ENCODE measurements at places on chromosomes 1 and 21. TPM values are rescaled to one million over a fixed set of nuclear protein-coding genes. Genes with fewer than 3 reads are reported as not detected.

DNA sequence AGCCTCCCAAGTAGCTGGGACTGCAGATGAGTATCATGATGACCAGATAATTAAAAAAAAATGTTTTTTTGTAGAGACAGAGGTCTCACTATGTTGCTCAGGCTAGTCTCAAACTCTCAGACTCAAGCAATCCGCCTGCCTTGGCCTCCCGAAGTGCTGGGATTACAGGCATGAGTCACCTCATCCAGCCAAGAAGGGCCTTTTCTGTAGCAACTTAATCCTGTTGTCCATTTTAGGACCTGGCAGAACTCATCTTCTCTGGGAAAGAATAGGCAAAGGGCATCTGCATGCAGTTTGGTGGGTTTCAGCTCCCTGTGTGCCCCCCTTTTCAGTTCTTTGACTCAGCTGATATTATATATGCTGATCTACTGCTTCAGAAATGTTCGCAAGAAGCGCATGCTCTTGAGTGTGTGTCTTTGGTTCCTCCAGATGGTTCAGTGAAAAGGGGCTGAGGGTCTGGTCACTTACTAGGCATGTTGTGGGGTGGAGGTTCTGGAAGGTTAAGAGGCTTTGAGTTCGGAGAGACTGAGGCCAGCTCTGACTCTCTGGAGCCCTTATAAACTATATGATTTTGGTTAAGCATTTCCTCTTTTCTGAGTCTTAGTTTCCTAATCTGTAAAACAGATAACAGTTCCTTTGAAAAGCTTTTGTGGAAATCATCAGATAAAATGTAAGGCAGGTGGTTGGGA lies 19.4 kb upstream of the SRSF4 start:
- DNase-seq = no peak

- no peak for DNase-seq
Observed at GRCh38 chr1:210233216-210233494, 559 bp downstream of the SERTAD4 start.

DNA sequence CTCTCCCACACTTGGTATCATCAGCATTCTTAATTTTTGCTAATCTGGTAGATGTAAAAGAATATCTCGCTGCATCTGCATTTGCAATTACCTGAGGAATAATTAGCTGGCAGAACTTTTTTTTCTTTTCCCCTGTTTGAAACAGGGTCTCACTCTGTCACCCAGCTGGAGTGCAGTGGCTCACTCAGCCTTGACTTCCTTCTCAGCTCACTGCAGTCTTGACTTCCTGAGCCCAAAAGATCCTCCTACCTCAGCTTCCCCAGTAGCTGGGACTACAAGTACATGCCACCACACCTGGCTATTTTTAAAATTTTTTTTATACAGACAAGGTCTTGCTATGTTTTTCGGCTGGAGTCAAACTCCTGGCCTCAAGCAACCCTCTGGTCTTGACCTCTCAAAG lies 35.4 kb upstream of the ENAH start:
- no peak for DNase-seq

- DNase-seq = no peak
Observed at GRCh38 chr21:19590044-19590443, 1186.5 kb upstream of the TMPRSS15 start.

DNA sequence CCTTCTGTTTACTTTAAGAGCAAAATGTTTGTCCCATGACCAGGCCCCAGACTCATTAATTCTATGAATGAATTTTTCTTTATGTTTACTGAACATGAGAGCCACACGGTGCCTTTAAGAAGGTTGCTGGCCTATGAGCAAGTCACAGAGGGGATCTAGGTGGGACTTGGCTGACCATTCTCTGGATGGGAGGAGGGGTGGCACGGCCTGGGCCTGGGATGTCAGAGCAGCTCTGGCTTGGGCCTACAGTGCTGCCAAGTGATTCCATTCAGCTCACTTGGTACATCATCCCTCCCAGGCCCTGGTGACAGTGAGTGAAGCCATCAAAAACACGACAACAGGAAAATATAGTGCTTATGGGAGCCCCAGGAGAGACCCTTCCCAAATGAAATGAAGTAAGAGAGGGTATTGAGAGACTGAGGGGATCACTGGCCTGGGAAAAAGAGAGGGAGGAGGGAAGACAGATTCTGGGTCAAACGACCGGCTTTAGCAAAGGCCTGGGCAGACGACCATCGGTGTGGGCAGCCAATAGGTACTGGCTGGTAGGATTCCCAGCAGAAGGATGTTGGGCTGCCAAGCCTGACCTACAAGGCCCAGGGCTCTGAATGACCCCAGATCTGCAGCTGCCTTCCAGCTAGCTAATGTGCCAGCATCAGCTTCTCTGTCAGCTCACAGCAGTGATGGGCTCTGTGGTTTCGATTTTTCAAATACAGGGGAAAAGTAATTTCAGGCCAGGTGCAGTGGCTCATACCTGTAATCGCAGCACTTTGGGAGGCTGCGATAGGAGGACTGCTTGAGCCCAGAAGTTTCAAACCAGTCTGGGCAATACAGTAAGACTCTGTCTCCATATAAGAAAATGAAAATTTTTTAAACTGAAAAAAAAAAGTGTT lies 3.3 kb downstream of the TMEM53 start:
- no peak for DNase-seq

- no peak for DNase-seq
Observed at GRCh38 chr1:86841116-86841515, 72.8 kb downstream of the SELENOF start.

- DNase-seq = no peak
Observed at GRCh38 chr1:167554028-167554779, 642 bp upstream of the CREG1 start.

GRCh38 chr1:58722414-58722813 lies 22.6 kb upstream of the MYSM1 start:
- DNase-seq = no peak

GRCh38 chr1:8359617-8360481 lies 41.9 kb downstream of the SLC45A1 start:
- DNase-seq = no peak

GRCh38 chr1:109383087-109383779 lies 14.5 kb downstream of the SORT1 start:
- DNase-seq = no peak

GRCh38 chr1:192439373-192440025 lies 122.7 kb downstream of the RGS21 start:
- DNase-seq = no peak

DNA sequence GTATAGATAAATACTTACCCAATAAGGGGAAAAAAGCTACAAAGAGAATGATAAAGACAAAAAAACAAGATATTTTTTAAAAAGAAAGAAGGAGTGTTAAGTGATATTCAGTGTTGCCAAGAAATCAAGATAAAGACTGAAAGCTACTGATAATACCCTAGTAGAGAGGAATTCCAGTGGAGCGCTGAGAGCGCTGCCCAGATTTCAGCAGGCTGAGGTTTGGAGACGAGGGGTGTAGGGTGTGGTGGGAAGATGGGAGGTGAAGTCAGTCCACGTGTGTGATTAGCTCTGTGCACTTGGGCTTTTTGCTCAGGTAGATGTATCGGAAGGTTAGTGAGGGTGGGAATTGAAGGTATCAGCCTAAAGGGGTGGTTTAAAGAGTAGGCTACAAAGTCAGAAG lies 47.8 kb downstream of the FMN2 start:
- no peak for DNase-seq

DNA sequence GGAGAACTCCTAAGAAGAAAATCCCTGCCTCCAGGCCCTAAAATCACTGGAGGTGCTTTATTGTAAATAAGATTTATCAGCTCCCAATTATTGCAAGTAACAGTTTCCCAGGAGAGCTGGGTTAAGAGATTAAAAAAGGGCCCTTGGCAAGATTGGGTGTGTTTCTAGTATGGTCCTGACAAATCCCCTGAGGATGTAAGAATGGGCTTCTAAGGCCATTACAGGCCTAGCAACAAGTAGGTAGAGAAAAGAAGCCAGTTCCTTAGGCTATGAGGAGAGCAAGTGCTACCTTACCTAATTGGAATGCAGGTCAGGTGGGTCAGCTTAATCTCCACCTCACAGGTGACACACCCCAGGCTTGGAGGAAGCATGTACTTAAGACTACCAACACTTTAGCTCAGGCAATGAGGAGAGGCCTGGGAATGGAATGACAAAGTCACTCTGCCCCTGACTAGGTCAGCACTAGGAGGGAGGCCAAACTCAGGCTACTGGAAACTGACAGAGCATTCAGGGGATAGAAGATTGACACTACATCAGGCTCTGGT lies 6.8 kb upstream of the OTUD7B start:
- DNase-seq = no peak

DNA sequence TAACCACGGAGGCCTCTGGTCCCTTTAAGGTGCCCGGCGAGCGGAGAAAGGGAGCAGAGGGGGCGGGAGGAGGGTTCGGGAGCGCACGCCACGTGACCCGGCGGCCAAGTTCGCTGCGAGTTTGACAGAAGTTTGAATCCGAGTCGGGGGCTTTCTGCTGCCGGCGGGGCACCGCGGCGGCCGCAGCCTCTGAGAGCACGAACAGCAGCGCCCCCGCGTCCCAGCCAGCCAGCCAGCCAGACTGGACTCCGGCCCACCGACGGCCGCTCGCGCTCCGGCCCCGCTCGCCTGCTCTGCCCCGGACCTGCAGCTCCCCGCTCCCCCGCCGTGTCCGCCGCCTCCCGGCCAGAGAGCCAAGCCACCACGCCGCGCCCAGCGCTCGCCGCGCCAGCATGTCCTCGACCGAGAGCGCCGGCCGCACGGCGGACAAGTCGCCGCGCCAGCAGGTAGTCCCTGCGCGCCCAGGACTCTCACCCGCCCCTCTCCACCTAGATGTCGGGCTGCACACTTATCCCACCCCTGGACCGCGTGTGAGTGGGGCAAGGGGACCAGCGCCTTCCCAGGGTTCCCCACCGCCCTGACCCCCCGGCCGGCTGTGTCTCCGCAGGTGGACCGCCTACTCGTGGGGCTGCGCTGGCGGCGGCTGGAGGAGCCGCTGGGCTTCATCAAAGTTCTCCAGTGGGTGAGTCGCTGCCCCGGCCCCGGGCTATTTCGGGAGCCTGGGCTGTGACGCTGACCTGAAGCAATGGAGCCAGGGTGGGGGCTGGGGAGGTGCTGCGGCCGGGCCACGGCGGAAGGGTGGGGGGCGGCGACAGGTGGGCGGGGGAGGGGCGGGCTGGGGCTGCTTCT lies at the start of gene SYPL2:
Gene SYPL2, plus strand, starts transcription at position 95 of the 849 bp plus-strand sequence. Its CDS starts 298 bp downstream, at position 393.
- DNase-seq = peak; percentile 44

GRCh38 chr1:19975423-19976193 lies 3.8 kb downstream of the PLA2G2A start:
- no peak for DNase-seq

GRCh38 chr21:24050231-24050630 lies 1557.0 kb downstream of the MRPL39 start:
- no peak for DNase-seq

DNA sequence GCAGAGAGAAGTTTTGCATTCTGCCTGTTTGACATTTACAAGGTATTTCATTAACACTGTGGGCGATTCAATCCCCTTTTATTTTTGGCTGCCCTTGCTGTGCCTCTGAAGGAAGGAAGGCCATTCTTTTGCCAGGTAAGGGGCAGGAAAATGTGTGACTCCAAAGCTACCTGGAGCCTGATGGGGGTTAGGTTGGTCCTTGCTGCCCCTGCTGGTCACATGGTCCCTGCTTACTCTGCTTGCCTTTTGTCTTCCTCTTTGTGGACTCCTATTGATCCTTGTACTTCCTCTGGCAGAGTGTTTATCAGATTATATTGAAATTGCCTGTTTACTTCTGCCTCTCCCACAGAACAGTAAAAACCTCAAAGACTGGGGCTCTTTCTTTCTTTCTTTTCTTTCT lies 65.7 kb downstream of the ST6GALNAC3 start:
- no peak for DNase-seq

- no peak for DNase-seq
Observed at GRCh38 chr1:40936931-40937339, 42.6 kb upstream of the CTPS1 start.

DNA sequence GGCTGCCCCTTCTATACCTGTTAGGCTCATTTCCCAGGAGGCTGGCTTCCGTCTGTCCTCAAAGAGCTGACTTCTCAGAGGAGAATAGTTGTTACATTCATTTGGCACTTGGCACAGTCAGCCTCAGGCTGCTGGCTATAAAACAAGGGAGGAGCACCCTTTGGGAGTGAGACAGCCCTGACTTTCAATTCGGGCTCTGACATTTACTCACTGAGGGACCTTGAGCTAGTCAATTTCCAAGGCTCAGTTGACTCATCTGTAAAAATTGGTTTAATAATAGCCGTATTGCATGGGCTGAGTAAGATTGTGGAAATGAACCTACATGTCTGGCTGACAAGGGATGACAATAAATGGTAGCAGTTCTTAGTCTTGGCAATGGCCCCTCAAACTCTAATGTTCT lies 13.7 kb downstream of the ALX3 start:
- DNase-seq = no peak

GRCh38 chr1:211309617-211310016 lies 17.0 kb upstream of the TRAF5 start:
- DNase-seq = no peak

DNA sequence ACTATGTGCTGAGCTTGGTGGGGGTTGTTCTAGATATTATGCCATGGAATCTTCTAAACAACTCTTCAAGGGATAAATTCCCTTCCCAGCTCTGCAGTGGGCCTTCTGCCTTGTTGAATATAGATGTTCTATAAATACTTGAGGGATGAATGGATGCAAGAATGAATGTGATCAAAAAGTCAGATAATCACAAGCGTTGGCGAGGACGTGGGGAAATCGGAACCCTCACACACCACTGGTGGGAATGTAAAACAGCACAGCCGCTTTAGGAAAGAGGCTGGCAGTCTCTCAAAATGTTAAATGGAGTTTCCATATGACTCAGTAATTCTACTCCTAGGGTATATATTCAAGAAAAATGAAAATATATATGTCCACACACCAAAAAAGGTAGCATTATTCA lies 19.0 kb downstream of the SDC3 start:
- DNase-seq = no peak

DNA sequence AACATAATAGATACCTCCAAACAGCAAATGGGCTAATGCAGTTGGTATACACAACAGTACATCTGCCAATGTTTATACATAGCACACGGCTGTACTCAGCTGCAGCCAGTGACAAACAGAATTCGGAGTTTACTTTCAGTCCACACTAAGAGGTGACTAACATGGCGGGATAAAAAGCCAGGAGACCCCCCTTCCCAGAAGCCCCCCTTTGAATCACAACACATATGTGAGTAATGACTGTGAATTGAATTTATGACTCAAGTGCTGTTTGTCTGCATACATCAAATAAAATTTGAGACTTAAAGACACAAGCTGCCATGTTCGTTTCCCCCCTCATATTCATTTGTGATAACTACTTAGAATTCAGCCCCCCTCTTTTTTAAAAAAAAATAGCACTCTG lies 113.2 kb downstream of the RUNX1 start:
- no peak for DNase-seq

- no peak for DNase-seq
Observed at GRCh38 chr1:188056011-188056410, 1227.3 kb downstream of the PLA2G4A start.

GRCh38 chr21:15732290-15732995 lies 2.7 kb downstream of the USP25 start:
- no peak for DNase-seq

The SH3D21 gene
- 5.4 TPM for total RNA-seq

The PRRX1 gene
- total RNA-seq = 4.1 TPM

The CHI3L2 gene
- not detected for total RNA-seq

The TMEM61 gene
- total RNA-seq = not detected

The FMO4 gene
- total RNA-seq = 0.86 TPM

The SEMA4A gene
- total RNA-seq = 1.3 TPM

The FCGR3B gene
- not detected for total RNA-seq

The CHI3L1 gene
- not detected for total RNA-seq

The OVAAL gene
- not detected for total RNA-seq

The PADI1 gene
- not detected for total RNA-seq

The CYP4A11 gene
- total RNA-seq = not detected

The DTL gene
- total RNA-seq = 82.4 TPM

The S100A9 gene
- total RNA-seq = not detected

The OR2L2 gene
- 0.09 TPM for total RNA-seq

The EXTL1 gene
- total RNA-seq = 7.6 TPM

The OR2L8 gene
- not detected for total RNA-seq

The KCNN3 gene
- 0.84 TPM for total RNA-seq

The SPAG17 gene
- total RNA-seq = 1.5 TPM

The LRRC8D gene
- total RNA-seq = 44.9 TPM

Measured in neural crest cell (in vitro differentiated cells).